Upper lobe of right lung (tissue), 1 donor: ENCODE measurements at places on chromosomes 5 and 9. TPM values are rescaled to one million over a fixed set of nuclear protein-coding genes. Genes with fewer than 3 reads are reported as not detected.

DNA sequence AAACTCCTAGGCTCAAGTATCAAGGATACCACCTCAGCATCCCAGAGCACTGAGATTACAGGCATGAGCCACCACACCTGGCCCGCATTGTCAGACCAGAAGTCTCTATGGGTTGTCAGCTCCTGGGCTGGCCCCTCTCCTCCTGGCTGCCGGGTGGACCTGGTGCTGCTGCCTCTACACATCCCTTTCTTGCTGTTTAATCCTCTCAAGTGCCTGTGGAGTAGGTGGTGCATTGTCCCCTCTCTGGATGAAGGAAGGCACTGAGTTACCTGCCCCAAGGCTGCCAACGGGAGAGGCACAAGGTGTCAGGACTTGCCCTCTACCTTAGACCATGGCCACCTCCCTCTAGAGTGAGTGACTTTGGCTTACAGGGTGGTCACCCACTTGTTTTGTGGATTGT is 37.4 kb downstream of the PHF2 start:
- no peak for DNase-seq

DNA sequence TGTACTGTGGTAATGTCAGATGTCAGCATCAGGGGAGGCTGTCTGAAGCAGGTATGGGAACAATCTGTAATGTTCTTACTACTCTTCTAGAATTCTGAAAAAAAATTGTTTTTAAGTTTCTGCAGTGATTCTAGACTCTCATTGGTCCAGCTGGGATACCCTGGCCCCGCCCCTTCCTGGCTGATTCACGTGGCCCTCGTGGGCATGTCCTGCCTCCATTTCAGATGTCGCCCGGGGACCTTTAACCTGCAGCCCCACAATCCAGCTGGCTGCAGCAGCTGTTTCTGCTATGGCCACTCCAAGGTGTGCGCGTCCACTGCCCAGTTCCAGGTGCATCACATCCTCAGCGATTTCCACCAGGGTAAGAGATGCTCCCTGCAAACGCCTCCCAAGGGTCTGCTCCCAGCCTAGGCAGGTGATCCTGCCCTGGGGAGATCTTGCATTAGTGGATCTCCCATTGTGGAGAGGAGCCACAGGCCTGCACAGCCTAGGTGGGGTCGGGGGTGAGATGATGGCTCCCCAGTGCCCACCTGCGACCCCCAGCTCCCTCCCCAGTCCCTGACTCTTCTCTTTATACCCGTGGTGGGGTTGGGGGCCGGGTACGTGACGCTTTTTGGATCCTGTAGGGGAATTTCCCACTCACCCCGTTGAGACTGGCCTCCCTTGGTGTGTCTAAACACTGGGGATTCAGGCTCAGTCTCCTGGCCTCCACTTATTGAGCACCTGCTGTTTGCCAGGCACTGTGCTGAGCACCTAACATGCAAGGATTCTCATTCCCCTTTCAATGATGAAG is 36.5 kb downstream of the LAMC3 start:
- no peak for DNase-seq

- DNase-seq = no peak
These were observed 39.2 kb upstream of the PCA3 start for GRCh38 chr9:76725011-76725546.

The ORM1 gene
- total RNA-seq = 5.2 TPM

The ORM2 gene
- 3.9 TPM for total RNA-seq

The MGAT4B gene
- 118 TPM for total RNA-seq

The PCDHB7 gene
- 2.8 TPM for total RNA-seq

The IL3 gene
- total RNA-seq = not detected
